Right cardiac atrium (tissue), 5 donors: ENCODE measurements at places on chromosomes 7 and 10.

GRCh38 chr7:90771281-90771680, 175.2 kb downstream of the CDK14 start:
- no peak for DNase-seq

- DNase-seq = no peak
Measured at GRCh38 chr7:43735403-43735801, 6.1 kb upstream of the COA1 start.

- no peak for DNase-seq
Measured at GRCh38 chr10:61016007-61016406, 72.0 kb upstream of the RHOBTB1 start.

DNA sequence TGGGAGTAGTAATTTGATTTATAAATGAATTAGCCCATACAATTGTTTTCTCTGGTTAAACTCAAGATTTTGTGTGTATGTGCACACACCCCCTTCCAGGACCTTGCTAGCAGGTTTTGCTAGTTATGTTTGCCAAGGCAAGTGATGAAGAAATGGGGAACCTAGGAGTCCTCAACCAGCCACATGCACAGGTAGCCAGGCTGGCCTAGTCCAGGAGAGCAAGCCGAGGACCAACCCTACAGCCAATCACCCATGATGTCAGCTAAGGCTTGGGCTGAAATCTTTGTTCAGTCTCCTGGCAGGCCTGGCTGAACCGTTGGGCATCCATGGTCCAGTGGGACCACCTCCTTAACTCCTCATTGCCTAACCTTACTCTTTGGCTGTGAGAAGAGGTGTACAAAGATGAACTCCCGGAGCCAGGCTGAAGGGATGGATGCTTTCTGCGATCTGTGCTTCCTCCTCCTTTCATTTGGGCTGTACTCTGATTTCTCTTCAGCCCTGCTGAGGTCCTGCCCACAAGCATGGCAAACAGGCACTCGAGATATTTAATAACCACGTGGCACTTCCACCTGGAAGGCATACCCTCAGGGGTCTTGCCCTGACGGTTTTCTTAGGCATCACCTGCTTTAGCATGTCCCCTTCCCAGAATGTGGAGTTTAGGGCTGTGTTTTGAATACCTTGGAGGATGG, 22.1 kb downstream of the HNRNPA2B1 start:
- DNase-seq = no peak

GRCh38 chr7:44787041-44787440, 9.4 kb upstream of the PPIA start:
- no peak for DNase-seq

- DNase-seq = no peak
Measured at GRCh38 chr7:71706597-71706975, 574.6 kb downstream of the GALNT17 start.

GRCh38 chr10:83801983-83802382, 337.3 kb upstream of the GHITM start:
- DNase-seq = no peak

- DNase-seq = no peak
Measured at GRCh38 chr7:92275327-92275726, 29.6 kb downstream of the ANKIB1 start.

- peak; percentile 75 for DNase-seq
Measured at GRCh38 chr10:116665541-116666125, 44.9 kb downstream of the PNLIPRP2 start.

DNA sequence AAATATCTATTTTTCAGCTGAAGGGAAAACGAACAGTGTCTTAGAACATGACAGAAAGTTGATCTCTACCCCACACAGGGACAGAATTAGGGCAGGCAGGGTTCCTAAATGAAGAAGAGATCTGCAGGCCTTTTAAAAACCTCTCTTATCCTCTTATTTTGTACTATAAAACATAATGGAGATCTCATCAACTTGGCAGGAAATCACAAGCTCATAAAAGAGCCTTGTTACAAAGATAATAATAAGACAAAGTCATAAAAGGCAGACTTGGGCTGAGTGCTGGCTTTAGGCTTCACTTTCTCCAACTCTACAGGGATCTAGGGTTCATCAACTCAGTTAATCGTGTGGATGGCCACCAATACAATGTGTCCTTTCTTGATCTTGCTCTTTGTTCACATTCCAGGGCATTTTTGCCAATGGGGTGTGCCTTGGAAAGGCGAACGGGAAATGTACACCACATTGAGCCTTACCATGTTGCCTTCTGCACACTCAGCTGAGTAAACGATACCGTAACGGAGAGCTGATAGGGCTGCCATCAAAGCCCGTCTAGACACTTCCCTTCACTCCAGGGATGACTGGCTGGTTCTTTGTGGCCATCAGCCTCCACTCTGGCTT, 7.1 kb upstream of the TEX36 start:
- DNase-seq = no peak

GRCh38 chr10:75398692-75399460, 2.7 kb downstream of the ZNF503 start:
- DNase-seq = peak; percentile 71

DNA sequence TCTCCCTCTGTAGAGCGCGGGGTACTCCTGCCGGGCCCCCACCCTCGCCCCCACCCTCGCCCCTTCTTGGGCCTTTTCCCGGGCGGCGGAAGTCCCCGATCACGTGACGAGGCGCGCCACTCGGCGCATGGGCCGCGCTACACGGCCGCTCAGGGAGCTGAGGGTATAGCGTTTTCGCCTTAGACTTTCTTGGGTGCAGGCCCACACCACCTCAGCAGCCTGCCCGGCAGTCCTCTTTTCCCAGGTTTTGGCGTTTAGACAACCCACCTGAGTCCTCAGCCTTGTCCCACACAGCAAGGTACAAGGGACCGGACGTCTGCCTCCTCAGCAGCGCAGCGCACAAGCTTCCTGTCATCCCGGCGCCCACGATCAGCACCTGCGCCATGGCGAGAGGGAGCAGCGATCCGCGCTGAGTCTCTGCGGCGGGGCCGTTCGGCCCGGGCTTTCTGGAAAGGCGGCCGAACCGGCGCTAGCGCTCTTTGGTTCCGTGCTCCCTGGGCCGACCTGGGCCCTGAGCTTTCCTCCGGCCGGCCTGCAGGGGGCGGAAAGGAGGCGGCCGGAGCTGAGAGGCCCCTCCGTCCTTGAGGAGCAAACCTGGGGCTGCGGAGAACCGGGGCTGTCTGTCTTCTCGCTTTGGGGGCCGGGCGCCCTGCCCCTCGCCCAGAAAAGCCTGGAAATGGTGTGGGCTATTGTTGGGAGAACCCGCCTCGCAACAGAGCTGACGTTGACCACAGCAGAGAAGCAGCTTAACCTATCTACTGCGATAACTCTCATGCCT, at the start of gene RNLS:
Gene RNLS, minus strand, starts transcription at position 513 of the 778 bp plus-strand sequence.
- DNase-seq = peak; percentile 92

- DNase-seq = no peak
Measured at GRCh38 chr7:65448816-65449504, 75.3 kb downstream of the ZNF92 start.
